ENCODE measurements at places on chromosomes 5 and 9.

- DNase-seq: no peak
Observed at GRCh38 chr5:87541676-87542075, 128.9 kb upstream of the CCNH start.

- DNase-seq: no peak
Observed at GRCh38 chr5:65271906-65272305, 209.8 kb downstream of the ADAMTS6 start.

GRCh38 chr5:143826951-143827444 is 15.0 kb downstream of the HMHB1 start:
- no peak for DNase-seq

GRCh38 chr5:139653616-139654015 is 5.5 kb downstream of the CXXC5 start:
- DNase-seq: no peak

DNA sequence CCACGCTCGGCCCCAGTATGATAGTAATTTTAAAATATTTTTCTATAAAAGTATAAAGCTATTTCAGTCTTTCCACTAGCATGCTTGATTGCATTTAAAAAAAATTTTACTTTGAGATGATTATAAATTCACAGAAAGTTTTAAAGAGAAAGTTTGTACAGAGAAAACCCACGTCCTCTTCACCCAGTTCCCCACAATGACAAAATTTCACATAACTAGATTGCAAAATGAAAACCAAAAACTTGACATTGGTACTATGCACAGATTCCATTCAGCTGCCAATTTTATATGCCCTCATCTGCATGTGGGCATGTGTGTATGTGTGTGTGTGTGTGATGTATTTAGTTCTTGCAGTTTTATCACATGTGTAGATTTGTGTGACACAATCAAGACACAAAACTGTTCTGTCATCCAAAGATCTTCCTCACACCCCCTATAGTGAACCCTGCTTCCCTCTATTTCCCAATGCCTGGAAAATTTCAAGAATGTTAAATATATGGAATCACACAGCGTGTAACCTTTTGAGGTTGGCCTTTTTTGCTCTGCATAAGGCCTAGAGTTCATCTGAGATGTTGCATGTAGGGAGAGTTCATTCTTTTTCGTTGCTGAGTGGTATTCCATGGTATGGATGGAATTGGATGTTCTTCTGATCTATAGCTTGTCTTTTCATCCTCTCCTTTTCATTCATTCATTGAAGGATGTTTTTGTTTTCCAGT is 56.9 kb upstream of the BARHL1 start:
- DNase-seq: no peak

- DNase-seq: no peak
Observed at GRCh38 chr5:168162464-168162863, 129.0 kb upstream of the WWC1 start.
